ENCODE measurements at places on chromosomes 2 and 18.

- no peak for DNase-seq
Measured at GRCh38 chr18:8794156-8794933, 89.0 kb downstream of the MTCL1 start.

DNA sequence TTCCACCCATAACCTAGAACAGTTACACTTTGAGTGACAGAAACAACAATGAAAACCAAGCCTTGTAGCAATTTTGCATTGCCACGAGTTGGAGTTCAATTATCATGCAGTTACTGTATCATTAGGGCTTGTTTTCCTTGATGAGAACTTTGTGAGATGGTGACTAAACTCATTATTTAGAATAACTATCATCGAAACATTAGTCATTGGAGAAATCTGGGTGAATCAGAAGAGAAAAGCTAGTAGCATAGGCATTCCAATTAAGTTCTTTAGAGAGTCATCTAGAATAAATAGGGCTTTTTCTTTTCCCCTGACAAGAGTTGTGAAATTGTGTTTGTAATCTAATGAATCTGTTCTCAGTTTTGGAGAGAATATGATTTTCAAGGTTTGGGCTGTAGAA, 122.8 kb upstream of the DOCK10 start:
- no peak for DNase-seq

DNA sequence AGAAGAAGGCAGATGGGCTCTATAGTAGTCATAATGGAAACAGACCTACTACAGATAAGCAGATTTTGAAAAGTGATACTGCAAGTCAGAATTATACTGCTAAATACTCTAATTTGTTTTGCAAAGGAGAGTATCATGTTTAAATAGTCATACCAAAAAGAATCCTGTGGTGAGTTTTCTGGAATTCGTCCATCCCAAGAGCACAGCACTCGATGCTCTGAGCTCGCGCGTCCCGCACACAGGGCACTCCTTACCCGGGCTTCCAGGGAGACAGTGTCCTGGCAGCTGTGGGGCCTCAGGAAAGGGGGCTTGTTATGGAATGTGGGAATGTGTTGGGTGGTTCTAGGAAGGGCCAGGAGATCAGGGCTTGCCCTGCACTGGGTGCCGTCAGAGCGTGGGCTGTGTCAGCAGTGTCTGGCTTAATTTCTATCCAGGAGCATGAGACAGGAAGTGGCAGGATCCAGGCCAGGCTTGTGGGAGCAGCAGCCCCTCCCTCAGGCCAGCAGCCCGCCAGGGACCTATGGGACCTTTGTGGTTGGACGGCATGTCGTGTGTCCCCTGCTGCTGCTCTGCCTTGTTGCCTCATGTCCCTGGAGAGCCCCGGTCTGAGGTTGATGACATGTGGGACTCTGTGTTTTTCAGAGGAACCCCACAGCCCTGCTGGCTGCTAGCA, 193.2 kb upstream of the TPO start:
- no peak for DNase-seq

DNA sequence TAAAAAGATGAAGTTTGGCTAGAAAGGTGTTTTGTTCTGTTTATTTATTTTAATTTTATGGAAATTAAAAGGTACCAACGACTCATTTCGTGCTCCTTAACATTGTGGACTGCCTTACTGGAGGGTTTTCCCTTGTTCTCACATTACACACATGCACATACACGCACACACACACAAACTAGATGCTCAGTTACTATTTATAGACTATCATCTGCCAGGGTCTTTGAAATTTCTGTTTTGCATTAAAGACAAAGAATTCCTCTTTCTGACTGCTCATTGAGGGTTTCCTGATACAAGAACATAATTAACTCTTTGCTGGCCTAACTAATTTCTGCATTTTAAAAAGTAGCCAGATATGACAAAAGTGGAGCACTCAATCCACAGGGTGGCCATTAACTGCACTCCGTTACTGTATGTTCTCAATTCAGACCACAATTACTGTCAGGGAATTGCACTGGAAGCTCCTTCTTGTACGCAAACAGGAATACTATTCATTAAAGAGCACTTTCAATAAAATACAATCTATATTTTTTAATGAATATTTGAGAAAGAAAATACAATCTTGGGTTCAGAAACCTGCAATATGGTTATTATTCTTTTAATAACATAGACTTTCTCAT, 366.9 kb upstream of the GALNT5 start:
- DNase-seq = no peak

DNA sequence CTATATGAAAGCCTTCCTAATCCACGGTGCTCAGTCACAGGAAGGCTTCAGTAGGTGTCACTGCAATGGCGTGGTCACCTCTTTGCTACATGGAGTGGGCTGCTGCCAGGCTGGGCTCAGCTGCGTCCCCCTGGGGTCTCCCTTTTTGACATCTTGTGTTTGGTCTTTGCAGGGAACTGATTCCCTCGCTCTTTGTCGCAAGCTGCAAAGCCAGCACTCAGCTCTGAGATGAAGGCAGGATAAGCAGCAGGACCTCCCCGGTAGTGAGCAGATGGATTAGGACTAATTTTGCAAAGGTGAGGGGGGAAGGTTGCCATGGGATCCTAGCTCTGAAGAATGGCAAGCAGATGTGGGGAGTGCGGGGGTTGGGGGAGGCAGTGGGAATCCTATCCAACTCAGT, 173.9 kb upstream of the ARL4C start:
- DNase-seq = no peak
